Fibroblast of skin of left quadriceps (primary cell): ENCODE measurements at places on chromosomes 12 and 14.
A peak's percentile ranks its signal among the peaks of the same experiment; 100 is the strongest.

- no peak for DNase-seq
These were observed 94.2 kb downstream of the ETV6 start for GRCh38 chr12:11743423-11744409.

DNA sequence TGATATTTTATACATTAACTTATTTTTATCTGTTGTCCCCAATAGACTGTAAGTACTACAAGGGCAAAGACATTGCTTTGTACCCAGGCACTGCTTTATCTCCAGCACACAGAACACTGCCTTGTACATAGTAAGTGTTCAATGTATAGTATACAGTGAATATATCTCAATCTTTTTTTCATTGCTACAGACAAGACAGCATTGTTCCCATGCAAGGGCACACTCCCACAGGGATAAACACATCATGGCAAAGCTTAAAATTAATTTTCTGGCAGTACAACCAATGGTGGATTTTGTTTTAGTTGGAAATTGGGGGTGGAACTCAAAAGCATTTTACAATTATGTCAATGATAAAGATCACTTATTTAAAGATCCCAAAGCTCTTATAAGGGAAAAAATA, 112.3 kb upstream of the EEA1 start:
- DNase-seq, result no peak

DNA sequence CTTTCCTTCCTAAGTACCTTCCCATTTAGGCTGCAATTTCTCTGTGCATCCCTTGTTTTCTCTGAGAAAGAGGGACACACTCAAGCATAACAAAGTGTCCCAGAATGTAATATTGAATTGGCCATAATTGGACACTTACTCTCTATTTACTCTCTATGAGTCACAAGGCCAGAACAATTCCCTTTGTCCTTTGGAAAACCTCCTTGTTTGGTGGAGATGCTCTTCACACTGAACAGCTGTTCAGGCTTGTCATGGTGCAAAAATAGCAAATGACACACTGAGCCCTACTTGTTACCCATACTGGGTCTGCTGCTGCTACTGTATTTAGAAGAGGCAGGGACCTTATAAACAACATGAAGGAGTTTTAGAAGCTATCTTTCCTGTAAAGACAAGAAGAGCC, 1590.5 kb upstream of the TMEM132C start:
- DNase-seq, result no peak

DNA sequence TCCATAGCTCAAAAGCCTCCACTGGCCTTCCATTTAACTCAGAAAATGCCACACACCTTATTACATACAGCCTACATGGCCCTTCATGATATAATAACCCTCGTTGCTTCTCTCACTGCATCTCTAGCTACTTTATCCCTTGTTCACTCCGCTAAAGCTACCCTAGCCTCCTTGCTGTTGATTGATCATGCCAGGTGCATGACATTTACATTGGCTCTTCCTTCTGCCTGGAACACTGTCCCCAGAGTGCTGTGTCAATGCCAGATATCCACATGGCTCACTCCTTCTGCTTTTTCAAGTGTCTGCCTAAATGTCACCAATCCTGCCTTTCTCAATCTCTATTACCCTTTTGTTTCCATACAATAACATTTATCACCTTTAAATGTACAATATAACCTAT, 58.3 kb downstream of the CAND1 start:
- no peak for DNase-seq

DNA sequence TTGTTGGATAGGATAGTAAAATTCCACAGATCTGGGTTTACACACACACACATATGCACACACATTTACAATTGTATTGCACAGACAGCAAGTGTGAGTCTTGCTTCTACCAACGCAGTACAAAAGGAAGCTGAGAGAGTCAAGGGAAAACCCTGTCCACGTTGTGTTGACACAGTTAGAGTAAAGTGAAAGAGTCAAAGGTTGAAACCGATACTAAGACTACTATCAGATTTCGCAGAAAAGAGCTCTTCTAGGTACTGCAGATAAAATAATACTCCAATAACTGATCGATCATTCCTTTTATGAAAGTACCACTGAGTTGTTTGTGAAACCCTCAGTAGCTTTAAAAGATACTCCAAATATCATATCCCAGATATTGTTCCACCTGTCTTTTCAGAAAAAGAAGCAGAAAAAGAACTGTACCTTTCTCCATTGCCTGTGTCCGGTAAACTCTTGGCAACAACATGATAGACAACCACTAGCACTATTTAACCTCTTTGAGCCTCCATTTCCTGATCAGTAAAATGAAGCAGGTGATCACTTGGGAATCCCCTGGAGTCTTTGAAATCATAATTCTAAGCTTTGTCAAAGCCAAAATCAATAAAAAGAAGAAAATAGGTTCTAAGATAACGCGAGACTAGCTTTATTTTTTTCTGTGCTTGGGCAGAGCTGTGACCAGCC, 224.6 kb upstream of the FOXN3 start:
- DNase-seq, result no peak

DNA sequence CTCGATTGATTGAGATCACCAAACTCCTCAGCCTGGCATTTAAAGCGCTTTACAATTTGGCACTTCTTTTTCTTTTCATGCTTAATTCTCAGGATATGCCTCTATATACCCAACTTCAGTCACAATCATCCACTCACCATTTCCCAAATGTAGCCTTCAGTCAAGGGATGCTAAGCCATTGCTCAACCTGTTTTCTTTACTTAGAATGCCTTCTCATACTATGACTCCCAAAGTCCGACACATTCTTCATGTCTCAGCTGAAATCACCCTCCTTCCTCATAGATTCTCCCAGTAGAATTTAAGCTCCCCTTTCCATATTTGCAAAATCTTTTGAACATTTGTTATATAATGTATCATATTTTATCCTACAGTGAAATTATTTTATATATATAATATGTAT, 467.0 kb downstream of the LRIG3 start:
- no peak for DNase-seq

GRCh38 chr12:123337070-123337469, 27.6 kb downstream of the SBNO1 start:
- DNase-seq, result no peak

DNA sequence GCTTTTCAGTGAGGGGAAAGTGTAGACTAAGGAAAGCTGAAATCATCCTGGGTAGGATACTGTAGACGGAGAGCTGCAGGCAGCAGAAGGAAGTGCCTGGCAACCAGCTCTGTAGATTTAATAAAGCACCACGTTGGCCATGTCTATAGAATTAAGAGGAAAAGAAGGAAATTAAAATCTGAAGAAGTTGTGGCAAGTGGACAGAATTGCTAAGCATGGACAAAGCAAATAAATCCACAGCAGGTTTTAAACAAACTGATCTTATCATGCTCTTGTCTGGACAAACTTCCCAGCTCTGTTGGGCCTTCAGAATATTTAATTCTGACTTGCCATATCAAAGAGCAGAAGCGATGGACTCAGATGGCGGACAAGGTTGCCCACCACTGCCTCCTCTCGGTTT, 27.2 kb upstream of the EVL start:
- DNase-seq, result no peak

GRCh38 chr14:37172936-37173614, 669 bp upstream of the SLC25A21 start:
- DNase-seq, result no peak

DNA sequence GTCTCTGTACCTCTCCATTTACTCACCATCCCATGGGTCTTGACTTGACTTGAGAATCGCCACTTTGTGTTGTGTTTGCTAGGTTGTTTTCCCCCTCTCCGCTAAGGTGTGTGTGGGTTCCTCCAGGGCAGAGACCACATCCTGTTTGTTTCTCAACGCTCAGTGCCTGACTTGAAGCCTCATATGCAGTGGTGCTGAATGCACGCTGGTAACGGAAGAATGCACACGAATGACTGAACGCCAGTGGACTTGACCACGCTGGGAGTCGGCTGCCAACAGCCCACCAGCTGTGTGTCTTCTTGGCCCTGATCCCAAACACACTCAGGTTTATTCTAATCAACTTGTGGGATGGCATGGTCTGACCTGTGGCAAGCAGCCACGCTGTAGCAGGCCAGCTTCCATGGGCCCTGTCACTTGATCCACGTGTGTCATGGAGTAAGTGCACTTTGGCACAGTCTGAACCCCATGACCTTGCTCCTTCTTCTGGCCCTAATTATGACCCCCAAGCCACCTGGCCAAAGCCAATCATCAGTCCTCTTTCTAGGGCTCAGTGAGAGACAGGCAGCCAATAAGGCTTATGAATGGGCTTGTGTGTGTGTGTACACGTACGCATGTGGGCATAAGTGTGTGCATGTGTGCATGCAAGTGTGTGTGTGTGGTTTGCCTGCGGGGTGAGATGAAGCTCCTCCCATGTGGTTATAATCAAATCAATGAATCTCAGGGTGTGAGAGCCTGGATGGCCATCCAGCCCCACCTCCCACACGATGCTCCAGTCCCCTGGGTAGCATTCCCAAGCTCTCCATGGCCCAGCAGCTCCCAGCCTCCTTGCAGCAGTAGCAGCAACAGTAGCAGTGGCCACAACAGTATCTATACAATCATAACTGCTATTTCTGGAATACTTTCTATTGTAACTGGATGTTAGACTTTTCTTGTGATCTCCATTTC, 6.4 kb upstream of the TC2N start:
- no peak for DNase-seq

DNA sequence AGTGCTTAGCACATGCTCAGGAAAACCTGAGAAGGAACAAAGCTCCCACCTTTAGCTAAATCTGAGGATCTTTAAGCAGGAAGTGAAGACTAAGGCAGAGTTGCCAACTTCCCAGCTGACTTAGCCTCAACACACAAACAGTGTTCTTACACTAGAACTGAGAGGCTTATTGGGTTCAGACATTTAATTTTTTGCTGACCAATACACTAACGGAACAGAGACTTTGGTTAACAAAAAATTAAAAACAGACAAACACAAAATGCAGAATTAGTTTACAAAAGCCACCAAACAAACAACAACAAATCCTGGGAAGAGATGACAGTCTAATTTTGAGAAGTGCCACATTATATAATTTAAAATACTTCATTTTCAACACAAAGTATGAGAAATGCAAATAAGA, 1123.7 kb upstream of the ATXN7L3B start:
- DNase-seq, result no peak

- no peak for DNase-seq
These were observed 74.1 kb downstream of the PITPNM2 start for GRCh38 chr12:123076604-123077297.

GRCh38 chr12:111767362-111768158, 827 bp downstream of the ALDH2 start:
- DNase-seq, result no peak

DNA sequence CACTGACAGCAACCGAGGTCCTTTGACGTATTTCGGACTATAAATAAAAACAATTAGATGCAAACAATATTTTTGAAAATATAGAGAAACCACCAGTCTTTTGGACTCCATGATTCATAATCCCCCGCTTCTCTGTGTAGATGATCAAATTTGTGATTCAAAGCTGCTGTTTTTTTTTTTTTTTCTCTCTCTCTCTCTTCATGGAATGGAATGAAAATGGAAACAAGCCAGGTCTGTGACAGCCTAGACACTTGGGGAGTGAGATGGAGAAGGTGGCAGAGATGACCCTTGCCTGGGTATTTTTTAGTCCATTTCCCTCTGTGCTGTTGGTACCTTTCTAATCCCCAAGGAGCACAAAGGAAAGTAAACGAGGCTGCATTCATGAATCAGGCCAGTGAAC, 248.5 kb downstream of the GLT1D1 start:
- no peak for DNase-seq

GRCh38 chr14:70027785-70028428, 148.7 kb downstream of the SMOC1 start:
- peak; percentile 4 for DNase-seq

GRCh38 chr14:59919570-59920377, at the start of gene LRRC9:
TSS of gene LRRC9 (plus strand) at chr14:59920144.
- DNase-seq, result no peak

GRCh38 chr12:3537719-3538465, 46.9 kb downstream of the PRMT8 start:
- no peak for DNase-seq

DNA sequence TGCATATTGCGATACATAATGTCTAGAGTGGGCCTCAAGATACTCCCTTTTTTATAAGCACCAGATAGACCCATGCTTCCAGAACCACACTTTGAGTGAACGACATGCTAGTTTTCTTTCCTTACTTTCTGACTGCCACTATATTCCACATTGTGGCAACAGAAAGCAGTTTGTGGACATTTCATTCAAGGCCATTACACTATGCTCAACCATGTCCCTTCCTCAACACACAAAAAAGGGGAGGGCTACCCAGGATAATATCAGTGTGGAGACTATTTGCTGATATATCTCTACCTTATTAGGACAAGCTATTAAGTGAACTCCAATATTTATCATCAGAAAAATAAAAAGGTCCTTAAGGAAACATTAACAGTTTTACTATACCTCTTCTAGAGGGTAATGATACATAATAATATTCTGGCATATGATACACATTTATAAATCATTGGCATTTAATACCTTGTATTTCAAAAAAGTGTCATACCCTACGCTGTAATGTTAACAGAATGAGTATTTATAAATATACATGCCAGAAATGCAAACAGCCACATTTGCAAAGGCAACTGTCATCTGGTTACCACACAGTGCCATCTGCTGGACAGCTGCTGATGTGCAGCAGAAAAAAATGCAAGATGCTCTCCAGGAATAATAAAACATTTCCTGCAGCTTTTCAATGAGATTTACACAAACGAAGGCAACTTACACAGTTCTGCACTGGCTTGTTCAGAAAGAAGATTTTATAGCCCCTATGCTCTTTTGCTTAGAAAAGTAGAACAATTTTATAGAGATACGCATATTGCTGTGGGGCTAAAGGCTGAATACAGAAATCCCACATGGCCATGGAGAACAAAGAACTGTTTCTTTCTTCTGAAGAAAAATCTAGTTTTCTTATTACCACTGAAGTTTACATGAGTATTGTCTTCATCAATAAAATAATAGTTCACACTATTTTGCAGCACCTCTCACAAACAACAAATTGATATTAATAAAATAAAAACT, 182.2 kb upstream of the GRIP1 start:
- peak; percentile 30 for DNase-seq

- no peak for DNase-seq
These were observed 33.6 kb downstream of the KCNA1 start for GRCh38 chr12:4943067-4943937.

DNA sequence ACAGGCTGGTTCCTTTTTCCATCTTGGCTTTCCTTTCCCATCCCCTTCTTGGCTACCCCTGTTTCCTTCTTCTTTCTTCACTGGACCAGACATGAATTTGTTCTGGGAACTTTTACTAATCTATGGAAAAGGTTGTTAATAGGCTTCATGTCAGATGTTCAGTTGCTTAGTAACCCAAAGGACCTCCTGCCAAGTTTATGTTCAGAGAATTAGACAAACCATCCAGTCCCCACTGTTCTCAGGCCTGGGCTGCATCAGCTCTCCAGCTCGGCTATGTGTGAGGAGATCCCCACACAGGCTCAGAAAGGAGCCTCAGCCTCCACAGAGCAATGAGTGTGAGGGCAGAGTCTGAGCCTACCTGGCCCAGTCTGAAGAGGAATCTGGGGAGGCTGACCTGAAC, 78.0 kb downstream of the AKAP6 start:
- no peak for DNase-seq

DNA sequence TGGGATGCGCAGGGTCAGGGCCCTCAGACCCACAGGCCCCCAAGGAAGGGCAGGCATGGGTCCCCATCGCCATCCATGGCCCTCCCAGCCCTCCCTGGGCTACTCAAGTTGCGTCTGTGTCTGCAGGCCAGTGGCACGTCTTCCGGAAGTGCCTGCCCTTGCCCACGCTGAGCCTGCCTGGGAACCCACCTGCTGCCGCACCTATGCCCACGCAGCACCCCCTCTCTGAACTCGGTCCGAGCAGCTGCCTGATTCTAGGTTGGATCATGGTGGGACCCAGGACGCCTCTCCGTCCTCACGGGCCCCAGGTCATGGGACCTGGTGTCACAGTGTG, 182.8 kb downstream of the ADGRD1 start:
- no peak for DNase-seq
